ENCODE measurements at places on chromosomes 11 and 22.

DNA sequence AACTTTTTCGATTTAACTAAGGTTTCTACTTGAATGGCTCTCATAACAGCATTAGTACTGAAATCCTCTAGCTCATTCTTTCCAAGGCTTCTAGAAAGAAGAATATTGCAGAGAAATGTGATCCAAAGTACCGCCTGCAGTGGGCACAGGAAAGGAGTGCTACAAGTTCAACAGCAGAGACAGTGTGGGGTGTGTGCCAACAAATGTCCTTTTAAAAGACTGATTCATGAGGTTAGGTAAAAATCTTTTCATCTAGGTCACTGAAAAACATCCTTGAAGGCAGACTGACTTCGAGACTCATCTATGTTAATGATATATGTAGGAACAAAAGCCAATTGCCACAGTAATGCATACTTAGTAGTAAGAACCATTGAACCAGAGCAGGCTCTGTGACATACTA, 349.1 kb upstream of the PITPNB start:
- DNase-seq = no peak

- peak; percentile 51 for DNase-seq
Observed at GRCh38 chr22:37077802-37078448, 26.4 kb downstream of the KCTD17 start.

- DNase-seq = no peak
Observed at GRCh38 chr11:123474994-123475393, 44.9 kb downstream of the GRAMD1B start.

- DNase-seq = no peak
Observed at GRCh38 chr11:95506777-95507176, 275.8 kb upstream of the SESN3 start.

DNA sequence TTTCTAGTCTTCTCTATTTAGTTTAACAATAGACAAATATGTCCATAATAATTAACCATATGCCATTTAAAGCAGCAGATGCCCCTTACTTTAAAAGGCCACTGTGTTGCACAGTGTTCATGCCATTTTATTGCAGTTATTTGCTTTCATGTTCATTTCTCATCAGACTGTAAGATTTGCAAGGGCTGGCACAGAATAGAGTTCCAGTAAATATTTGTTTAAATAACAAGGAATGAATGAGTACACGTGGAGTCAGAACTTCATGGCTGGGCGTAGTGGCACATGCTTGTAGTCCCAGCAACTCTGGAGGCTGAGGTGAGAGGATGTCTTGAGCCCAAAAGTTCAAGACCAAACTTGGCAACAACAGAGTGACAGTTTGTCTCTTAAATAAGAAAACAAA, 1228.6 kb downstream of the LRRC4C start:
- no peak for DNase-seq

- no peak for DNase-seq
Observed at GRCh38 chr11:11069841-11070835, 212.3 kb upstream of the ZBED5 start.

- no peak for DNase-seq
Observed at GRCh38 chr11:625636-626268, 997 bp upstream of the CDHR5 start.

GRCh38 chr11:126307706-126308105, 3.8 kb downstream of the DCPS start:
- DNase-seq = peak; percentile 84

GRCh38 chr11:60303661-60304060, 23.2 kb downstream of the MS4A4A start:
- DNase-seq = no peak

- no peak for DNase-seq
Observed at GRCh38 chr22:44549701-44550100, 51.7 kb upstream of the RTL6 start.

DNA sequence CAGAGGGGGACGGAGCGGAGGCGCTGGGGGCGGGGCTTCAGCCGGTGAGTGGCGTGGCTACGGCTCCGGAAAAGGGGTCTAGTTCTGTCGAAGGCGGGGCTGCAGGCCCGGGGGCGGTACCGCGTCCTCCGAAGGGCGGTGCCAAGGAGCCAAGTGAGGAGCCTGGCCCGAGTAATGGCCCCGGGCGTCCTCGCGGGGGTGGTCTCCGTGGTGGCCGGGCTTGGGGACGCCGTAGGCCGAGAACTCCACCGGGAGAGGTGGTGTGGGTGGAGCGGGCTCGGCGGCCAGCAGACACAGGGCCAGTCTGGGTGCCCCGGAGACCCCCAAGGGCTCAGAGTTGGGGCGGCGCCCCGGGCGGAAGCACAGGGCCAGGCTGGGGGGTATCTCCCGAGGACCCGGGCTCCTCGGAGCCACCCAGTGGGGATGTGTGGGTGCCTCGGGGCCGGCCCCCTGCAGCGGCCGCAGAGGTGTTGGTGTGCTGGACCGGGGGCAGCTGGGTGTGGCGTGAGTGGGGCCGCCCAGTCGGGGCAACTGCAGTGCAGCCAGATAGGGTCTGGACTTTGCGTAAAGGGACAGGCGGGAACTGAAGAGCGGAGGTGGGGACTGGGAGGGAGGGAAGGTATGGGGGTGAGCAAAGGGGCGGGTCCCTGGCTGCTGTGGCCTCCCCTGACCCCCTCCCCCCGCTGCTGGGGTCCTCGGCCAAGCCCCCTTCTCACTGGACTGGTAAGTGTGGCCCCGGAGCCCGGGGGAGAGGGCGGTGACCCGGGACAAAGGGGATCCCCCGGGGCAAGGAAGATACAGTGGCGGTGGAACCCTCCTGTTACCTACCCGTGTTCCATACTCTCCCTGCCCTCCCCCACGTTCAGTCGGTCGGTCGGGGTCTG, 838 bp downstream of the FKBP2 start:
- DNase-seq = peak; percentile 77

- DNase-seq = no peak
Observed at GRCh38 chr11:44524346-44524745, 41.1 kb upstream of the CD82 start.

DNA sequence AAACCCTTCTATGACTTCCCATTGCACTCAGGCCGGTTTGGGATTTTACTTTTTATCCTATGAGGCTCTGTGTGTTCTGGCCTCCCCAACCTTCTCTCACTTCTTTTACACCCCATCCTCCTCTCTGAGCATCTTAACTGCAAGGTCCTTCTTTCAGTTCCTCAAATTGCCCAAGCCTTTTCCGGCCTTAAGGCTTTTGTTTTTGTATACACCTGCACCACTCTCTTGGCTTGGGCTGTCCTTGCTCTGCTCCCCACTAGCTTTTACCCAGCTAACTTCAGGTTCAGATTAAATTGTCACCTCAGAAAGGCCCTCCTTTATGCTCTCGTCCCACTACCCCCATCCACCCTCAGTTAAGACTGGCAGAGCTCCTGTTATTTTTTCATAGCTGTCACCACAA, 55.5 kb downstream of the FAM83F start:
- no peak for DNase-seq

GRCh38 chr11:33685082-33685481, 15.5 kb downstream of the C11orf91 start:
- DNase-seq = no peak

DNA sequence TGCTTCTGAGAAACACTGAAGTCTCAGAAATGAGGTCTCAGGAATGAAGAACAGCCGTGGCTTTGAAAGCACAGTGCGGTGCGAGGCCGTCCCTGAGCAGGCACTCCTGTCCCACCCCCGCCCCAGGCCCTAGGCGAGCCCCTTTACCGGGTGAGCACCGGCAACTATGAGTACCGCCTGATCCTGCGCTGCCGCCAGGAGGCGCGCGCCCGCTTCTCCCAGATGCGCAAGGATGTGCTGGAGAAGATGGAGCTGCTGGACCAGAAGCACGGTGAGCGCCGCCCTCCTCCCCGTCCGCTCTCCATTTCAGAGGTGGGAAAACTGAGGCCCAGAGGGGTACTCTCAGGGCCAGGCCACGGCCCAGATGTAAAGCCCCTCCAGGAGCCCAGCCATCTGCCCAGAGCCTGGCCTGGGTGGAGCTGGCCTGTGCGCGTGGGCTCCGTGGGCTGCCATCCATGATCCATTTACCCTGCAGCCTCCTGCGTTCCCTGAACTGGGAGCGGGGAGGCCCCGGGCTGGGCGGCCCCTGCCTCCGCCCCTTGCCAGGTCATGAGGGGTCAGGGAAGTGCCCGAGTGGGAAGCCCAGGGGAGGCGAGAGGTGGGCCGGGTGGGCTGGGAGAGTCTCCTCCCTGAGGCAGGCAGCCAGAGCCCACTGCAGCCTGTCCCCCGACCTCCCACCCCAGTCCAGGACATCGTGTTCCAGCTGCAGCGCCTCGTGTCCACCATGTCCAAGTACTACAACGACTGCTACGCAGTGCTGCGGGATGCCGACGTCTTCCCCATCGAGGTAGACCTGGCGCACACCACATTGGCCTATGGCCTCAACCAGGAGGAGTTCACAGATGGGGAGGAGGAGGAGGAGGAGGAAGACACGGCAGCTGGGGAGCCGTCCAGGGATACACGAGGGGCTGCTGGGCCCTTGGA, 9.5 kb downstream of the SLC16A8 start:
- DNase-seq = no peak

GRCh38 chr11:35944503-35945136, 758 bp downstream of the LDLRAD3 start:
- DNase-seq = peak; percentile 71

- no peak for DNase-seq
Observed at GRCh38 chr11:11988099-11988651, 20.3 kb downstream of the DKK3 start.

DNA sequence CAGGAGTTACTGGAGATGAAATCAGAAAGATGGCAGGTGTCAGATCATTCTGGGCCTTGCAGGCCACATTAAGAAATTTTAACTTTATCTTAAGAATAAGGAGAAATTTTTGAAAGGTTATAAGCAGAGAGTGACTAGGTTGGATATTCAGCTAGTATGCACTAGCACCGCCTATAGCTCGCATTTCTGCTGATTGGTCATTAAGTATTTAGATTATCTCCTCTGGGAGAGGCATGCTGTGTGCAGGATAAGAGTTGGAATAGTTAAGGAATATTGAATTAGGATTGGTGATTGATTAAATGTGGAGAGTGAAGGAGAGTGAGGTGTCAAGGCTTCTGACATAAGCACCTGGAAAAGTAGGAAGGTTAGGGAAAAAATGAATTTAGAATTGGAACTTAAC, 100.6 kb downstream of the STIM1 start:
- DNase-seq = no peak

GRCh38 chr22:47113853-47114415, 351.5 kb downstream of the TBC1D22A start:
- no peak for DNase-seq

Data from SJCRH30 (cell line).